ENCODE measurements at places on chromosomes 3 and 15.
A peak's percentile ranks its signal among the peaks of the same experiment; 100 is the strongest.

GRCh38 chr15:77180757-77181156, 109.8 kb upstream of the TSPAN3 start:
- no peak for DNase-seq

DNA sequence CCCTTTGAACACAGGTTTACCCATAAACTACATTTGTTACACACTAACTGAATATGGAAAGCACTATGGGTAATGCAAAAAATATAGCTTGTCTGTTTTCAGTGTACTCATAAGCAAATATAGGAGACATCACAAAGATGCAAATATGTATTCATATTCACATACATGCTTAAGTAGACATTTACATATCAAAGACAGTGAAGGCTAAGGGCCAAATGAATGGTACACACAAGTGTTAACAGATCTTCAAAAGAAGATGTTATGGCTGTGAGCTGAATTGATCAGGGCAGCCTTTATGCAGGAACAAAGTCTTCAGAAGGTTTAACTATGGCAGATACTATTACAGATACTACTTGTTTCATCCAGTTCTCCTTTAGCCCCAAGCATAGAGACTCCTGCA, 384.1 kb downstream of the FHIT start:
- no peak for DNase-seq

DNA sequence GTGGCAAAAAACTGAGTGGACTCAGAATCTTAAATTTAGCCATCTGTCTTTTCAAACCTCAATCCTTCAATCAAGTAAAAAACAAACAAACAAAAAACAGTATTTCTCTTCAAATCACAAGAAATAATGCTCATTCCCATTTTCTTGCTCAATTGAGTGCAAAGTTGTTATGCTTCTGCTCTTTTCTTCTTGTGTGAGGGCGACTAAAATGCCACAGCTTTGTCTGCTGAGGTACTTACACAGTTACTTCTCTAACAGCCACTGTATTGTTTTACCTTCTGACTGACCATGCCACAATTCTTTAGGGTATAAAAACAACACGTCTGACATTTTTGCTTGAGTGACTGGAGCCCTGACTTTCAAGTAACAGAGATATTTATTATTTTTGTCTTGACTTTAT, 617.4 kb downstream of the NAALADL2 start:
- no peak for DNase-seq

DNA sequence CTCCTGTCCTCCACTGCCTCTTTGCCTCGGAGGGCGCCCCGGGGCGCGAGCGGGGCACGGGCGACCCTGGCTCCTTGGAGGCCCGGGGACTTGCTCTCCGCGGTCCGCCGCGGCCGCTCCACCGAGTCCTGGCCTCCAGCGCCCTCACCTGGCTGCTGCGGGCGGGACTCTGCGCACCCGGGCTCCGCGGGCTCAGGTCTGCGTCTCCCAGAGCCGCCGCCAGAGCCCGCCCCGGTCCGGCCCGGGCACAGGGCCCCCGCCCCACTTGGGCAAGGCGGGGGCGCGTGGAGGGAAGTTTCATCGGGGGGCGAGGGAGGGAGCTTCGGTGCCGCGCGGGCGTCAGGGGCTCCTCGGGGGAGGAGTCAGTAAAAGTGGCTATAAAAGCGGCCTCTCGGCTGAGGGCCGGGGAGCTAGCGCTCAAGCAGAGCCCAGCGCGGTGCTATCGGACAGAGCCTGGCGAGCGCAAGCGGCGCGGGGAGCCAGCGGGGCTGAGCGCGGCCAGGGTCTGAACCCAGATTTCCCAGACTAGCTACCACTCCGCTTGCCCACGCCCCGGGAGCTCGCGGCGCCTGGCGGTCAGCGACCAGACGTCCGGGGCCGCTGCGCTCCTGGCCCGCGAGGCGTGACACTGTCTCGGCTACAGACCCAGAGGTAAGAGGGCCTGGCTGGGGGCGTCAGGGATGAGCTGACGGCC, at the start of gene CEMIP:
TSS of gene CEMIP (plus strand) at position 407 of the 694 bp plus-strand sequence. CDS start 94,510 bp downstream, outside the sequence.
- DNase-seq, result peak; percentile 67

DNA sequence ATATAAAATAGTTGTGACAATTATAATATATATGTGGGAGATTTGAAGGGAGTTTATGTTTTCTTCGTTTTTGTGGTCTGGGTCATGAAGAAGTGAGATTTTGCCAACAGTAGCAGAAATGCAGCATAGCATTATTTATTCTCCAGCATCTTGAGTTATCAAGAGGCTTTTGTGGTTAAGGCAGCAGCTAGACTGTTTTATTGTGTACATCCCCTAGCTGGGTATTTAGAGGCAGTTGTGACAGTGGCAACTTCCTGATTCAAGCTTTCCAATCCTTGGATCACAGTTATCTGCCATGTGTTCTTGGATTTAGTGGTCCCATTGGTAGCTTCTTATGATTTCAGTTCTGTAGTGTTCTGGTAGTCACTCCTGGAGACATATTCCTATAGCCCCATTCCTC, 29.0 kb downstream of the ARIH1 start:
- DNase-seq, result no peak

GRCh38 chr3:11956781-11957180, 47.4 kb upstream of the SYN2 start:
- no peak for DNase-seq

GRCh38 chr3:10354361-10355015, 33.6 kb upstream of the SEC13 start:
- no peak for DNase-seq

GRCh38 chr15:27499719-27500118, 528.7 kb downstream of the GABRG3 start:
- no peak for DNase-seq

GRCh38 chr3:190877925-190878324, 15.4 kb upstream of the GMNC start:
- peak; percentile 16 for DNase-seq

- no peak for DNase-seq
These were observed 10.2 kb downstream of the MITF start for GRCh38 chr3:69749461-69749860.

- no peak for DNase-seq
These were observed 23.9 kb upstream of the RYK start for GRCh38 chr3:134274571-134274970.

DNA sequence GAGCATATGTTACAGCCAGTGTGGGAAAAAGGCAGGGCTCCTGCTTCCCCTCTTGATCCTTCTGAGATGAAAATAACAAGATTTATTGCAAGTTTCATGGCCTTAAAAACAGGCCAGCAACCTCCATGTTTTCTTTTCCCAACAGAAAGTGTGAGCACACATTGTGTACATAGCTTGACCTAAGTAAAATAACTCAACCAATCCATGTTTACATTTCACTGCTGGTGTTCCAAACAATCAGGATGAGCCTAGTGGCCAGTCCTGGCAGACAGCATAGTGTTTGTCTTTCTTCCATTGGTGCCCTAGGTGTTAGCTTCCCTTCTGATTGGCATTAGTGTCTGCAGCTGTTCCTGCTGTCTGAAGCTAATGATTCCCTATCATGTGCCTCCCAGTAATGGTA, 847.7 kb downstream of the EPHA3 start:
- no peak for DNase-seq

- DNase-seq, result no peak
These were observed 38.0 kb downstream of the ACAN start for GRCh38 chr15:88841236-88841635.

GRCh38 chr3:157300981-157301663, 135.5 kb upstream of the PTX3 start:
- DNase-seq, result no peak

DNA sequence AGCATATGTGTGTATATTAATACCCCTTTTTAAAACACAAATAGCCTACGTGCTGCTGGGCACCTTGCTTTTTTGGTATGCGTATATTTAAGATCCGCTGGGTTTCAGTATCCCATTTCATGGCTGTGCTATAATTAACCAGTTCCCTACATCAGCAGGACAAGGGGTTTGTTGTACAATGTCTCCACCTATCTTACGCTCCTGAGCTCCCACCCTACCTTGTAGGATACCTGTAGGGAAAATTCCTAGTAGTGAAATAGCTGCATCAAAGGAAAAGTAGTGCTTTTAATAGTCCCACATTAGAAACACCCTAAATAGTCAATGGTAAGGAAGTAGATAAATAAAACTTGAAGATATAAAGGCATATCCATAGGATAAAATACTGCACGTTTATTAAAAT, 1.4 kb downstream of the MAP6D1 start:
- no peak for DNase-seq

DNA sequence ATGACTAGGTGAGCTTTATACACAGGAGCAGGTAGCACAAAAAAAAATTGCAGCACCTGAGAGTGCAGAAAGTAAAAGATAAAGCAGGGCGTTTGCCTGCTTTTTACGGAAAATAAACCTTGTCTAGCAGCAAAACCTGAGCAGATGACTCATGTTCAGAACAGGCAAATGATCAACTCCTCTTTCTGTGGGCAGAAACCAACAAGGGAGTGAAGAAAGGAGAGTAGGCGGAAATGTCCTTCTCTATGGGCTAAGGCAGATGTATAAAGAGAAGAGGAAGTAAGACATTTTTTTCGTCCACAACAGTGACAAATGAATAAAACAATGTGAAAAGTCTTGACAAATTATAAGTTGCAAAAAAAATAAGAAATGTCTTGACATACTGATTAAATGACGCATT, 24.5 kb upstream of the GMNC start:
- no peak for DNase-seq

DNA sequence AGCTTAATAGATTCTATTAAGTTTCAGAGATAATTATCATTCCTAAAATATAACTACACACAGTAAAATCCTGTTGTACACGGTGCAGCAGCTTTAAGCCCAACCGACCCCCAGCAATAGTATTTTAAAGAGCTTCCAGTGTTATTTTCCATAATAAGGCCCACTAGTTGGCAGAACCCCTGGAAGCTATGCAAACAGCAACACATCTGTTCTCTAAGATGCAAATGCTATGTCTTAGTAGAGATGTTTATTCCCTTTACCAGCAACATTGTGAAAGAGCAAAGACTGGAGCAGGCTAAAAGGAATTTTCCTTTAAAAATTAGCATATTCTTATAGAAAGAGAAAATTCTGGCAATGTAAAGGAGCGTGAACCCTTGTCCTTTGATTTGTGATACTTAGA, 819.7 kb upstream of the ALCAM start:
- DNase-seq, result no peak

DNA sequence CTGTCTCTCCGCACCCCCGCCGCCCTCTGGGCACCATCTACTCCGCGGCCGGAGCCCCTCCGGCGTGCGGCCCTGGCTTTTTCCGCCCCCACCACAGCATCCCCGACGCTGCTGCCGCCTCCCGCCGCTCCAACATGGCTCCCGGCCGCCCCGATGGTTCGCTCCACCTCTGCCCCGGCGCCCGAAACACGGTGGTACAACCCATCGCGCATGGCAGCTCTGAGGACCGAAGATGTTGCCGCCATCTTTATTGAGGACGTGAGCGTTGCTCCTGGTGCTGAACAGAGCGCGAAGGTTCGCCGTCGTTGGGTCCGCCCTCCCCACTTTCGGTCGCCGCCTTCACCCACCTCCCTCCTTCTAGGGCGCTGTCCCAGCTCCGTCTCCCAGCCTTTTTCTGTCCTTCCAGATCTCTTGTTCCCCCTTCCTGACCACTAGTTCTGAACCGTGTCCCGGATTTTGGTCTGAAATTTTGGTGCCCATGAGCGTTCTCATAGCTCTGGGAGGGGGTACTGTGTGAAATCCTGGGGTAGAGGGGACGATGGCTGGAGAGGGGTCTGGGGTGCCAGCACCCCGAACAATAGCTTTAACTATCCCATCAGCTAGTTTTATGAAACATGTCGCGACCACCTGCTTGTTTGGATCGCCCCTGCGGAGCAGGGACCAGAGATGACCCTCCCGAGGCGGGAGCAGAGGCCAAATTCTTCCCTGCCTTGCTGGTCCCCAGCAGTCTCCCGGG, at the start of gene CELSR3:
TSS of gene CELSR3 (minus strand) at position 134 of the 736 bp plus-strand sequence. CDS start 252 bp downstream, outside the sequence.
- DNase-seq, result no peak

DNA sequence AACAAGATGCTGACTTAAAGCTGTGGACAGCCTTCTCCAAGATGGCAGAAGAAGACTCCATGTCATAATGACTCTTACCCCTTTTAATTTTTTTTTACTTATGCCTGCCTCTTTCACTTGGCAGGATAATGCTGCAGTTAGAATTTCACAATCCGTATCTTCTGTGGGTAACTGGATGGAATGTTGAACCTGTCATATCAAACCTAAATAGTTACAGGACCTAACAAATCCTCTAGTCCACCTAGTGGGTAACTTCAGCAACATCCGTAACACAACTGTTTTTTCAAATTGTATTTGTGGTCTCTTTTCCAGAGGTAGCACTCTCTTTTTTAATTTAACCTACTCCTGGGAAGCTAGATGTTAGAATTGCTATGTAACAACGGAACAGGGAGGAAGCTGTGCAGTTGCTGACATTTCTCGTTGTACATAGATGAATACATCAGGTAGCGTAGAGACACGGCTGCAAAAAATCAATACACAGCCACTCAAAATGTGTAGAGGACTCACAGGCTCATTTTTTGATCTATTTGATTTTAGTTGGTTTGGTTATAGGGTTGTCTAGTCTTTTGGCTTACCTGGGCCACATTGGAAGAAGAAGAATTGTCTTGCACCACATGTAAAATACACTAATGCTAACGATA, 43.9 kb upstream of the TRPM1 start:
- no peak for DNase-seq

DNA sequence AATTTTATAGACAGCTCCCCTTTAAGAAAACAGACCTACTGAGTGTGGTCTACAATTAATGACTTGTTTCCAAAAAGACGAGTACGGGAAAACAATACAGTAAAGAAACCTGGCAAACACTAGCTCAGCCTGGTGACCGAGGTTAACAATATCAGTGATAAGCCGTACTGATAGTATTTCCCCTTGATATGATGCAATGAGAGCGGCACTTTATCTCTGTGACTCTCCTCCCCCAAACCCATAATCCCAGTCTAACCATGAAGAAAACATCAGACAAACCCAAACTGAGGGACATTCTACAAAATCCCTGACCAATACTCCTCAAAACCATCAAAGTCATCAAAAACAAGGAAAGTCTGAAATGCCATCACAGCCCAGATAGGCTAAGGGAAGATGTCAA, 8.2 kb downstream of the DENND4A start:
- DNase-seq, result no peak

DNA sequence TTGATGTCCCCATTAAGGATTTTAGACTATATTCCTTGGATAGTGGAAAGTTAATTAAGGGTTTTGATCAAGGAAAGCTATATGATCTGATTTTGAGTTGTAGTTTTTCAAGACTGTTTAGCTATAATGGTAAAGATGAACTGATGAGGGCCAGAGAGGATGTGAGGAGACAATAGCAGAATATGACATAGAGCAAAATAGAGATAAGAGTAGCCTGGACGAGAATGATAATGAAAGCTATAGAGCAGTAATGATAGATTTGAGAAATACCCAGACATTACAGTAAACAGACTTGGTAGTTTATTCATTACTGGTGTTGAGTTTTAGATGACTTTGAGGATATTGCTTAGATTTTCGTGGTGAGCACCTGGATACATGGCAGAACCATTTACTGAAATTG, 3.8 kb downstream of the SUCNR1 start:
- no peak for DNase-seq
